ENCODE measurements at places on chromosomes 13 and 19.

DNA sequence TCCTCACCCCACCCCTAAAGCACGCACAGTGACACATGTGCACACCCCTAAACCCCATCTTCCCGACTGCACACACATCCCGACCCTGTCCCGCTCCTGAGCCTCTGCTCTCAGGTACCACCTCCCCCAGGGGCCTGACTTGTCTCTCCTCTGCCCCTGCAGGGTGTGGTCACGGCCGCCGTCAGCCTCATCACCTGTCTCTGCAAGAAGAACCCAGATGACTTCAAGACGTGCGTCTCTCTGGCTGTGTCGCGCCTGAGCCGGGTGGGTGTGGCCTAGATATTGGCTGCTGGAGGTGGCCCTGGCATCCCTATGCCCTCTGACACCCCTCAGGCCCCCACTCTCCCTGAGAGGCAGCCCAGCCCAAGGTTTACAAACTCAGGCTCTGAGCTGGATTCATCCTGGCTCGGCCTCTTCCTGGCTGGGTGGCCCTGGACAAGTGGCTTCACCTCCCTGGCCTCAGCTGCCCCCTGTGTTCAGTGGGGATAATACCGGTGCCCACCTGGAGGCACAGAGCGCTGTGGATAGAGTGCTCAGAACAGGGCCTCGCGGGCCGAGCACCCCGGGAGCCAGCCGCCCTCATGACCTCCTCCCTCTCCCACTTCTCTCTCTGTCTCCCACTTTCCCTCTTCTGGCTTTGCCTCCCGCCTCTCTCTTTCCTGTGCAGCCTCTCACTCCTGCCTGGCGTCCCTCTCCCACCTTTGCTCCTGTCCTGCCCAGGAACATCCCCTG, 20.1 kb downstream of the FUZ start:
- peak; percentile 47 for DNase-seq

GRCh38 chr19:5609881-5610448, 12.6 kb downstream of the SAFB2 start:
- DNase-seq: no peak

DNA sequence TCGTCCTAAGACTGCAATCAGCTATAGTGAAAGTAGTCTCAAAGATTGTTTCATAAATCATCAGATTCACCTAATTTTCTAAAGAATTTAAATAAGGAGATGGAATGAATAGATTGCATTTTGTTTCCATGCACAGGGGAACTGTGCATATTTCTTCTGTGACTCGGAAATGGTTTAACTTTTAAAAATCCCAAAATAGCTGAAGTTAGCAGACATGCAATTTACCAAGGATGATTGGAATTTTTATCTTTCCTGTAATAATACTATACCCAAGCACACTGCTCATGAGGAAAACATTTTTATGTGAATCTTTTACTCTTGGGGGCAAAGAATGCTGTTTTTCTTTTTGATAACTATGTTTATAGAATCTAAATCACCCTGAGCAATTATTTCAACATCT, 15.0 kb upstream of the LMO7 start:
- no peak for DNase-seq

GRCh38 chr13:99677116-99677951, 176.1 kb downstream of the TM9SF2 start:
- no peak for DNase-seq

DNA sequence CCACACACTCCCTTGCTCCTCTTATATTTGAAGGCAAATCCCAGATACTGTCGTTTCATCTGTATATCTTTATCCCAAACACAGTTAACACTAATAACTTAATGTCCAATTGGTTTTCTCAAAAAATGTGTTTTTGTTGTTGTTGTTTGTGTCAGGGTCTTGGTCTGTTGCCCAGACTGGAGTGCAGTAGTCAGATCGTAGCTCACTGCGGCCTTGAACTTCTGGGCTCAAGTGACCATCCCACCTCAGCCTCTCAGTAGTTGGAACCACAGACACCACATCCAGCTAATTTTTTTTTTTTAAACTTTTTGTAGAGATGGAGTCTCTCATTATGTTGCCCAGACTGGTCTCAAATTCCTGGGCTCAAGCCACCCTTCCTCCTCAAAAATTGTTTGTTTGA, 137.7 kb downstream of the PDS5B start:
- DNase-seq: no peak

DNA sequence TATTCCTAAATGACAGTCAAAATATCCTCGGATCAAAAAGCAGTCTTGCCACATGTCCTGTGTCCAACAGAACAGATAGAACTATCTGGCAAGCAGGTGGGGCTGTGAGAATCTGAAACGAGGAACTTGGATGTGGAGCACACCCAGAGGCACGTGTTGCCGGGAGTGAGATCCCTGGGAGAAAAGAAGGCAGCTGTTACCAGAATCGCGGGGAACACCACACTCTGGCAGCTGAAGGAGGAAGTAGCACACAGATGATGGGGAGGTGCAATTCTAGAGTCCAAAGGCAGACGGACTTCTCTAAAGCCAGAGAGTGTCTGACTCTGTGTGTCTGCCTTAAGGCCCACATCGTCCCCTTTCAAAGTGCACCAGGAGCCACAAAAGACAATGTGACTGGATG, 22.3 kb downstream of the SLC7A1 start:
- no peak for DNase-seq

DNA sequence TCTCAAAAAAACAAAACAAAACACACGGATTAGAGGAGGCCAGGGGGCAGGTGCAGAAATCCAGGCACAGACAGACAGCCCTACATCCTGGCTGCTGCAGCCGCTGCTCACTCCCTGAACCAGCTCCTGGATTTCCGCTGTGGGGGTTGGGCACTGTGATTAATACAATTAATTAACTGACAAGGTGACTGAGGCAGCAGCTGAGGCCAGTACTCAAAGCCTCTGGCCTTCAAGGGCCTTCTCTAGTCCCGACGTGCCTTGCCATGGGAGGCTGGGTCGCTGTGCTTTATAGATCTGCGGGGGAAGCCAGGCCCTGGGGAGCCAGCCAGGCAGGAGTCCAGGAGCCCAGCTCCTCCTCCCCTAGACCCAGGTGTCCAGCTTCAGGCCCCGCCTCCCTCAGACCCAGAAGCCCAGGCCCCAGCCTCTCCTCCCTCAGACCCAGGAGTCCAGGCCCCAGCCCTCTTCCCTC, 4.6 kb downstream of the NECTIN2 start:
- no peak for DNase-seq

DNA sequence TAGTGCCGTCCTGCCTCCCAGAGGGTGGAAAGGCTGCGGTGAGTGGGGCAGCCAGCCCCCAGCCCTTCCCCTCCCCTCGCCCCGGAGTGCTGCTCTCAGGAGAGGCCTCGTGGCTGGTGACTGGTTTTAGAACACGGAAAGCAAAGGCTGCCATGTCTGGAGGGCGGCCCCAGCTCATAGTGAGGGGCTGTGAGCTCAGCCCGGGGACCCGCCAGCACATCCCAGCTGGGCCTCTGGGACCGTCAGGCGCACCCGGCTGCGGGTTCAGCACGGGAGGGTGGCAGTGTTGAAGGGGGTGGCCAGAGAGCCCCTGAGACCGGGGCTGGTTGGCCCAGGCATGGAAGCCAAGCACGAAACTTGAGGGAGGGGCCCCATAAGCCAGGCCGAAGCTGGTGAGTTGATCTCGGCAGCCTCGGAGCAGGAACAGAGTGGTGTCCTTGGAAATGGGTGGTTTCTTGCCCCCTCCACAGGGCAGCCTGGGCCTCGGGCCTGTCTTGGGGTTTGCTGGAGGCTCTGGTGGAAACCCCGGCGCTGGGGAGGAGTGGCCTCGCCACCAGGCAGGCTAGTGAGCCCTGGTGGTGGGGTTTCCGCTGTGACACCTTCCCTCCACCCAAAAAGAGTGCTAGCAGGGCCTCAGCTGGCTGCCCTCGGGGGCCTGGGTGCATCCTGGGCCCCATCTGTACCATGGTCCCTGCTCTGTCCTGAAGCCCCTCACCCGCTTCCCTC, 157.7 kb downstream of the KDM4B start:
- no peak for DNase-seq

DNA sequence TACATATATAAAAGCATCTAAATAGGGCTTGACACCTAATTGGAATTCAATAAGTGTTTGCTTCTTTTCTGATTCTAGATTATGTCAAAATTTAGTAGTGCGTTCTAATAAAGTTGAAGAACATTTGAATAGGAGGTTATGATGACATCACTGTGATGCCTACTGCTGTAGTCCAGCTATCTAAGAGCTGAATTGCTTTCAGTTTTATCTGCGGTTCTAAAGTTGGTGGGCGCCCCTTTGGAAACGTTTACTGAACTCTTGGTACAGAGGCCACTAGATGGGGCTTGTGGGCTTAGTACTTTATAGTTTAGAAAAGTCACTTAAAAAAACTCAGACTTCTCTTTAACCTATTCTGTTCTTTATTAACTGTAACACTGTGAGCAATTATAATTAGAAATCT, 776.9 kb downstream of the GPC5 start:
- peak; percentile 69 for DNase-seq

Data from osteoblast (primary cell).